ENCODE measurements at places on chromosomes 11 and 22.

DNA sequence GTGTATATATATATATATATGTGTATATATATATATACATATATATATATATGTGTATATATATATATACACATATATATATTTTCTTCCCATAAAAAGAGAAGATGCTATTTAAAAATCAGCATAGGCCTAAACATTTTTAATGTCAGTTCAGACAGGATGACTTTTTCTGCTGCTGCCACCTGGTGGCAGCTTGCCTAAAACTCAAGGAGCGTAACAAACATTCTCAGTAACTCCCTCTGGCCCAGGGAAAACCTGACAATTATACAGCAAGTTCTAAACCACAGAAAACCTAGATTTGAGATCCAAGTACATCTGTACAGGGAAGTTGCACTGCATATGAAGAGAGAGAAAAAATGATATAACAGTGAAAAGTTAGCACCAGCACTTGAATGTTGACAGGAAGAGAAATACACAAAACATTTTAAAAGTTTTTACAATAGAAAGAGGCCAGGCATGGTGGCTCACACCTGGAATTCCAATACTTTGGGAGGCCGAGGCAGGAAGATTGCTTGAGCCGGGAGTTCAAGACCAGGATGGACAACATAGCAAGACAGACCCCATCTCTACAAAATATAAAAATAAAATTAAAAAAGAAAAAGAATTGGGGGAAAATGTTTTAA lies 16.6 kb downstream of the OR8A1 start:
- DNase-seq = peak; percentile 62

- no peak for DNase-seq
Observed at GRCh38 chr11:112835591-112836255, 125.5 kb upstream of the NCAM1 start.

DNA sequence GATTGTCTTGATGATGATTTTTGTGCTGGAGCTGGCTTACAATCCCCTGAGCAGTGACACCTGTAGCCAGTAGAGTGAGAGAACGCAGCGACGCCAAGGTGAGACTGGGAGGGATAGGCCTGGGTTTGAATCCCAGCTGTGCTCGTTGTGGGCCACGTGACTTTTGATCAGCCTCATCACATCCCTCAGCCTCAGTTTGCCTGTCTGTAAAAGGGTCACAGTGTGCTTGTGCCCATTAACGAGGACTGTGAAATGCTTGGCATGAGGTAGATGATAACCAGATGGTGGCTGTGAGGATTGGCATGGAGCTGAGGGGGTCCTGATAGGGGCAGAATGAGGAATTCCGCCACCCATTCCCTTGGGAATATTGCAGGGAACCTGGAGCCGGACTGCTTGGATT lies 9.6 kb downstream of the KIAA1671 start:
- DNase-seq = no peak

GRCh38 chr11:18633256-18634139 lies 644 bp downstream of the SPTY2D1 start:
- peak; percentile 25 for DNase-seq

DNA sequence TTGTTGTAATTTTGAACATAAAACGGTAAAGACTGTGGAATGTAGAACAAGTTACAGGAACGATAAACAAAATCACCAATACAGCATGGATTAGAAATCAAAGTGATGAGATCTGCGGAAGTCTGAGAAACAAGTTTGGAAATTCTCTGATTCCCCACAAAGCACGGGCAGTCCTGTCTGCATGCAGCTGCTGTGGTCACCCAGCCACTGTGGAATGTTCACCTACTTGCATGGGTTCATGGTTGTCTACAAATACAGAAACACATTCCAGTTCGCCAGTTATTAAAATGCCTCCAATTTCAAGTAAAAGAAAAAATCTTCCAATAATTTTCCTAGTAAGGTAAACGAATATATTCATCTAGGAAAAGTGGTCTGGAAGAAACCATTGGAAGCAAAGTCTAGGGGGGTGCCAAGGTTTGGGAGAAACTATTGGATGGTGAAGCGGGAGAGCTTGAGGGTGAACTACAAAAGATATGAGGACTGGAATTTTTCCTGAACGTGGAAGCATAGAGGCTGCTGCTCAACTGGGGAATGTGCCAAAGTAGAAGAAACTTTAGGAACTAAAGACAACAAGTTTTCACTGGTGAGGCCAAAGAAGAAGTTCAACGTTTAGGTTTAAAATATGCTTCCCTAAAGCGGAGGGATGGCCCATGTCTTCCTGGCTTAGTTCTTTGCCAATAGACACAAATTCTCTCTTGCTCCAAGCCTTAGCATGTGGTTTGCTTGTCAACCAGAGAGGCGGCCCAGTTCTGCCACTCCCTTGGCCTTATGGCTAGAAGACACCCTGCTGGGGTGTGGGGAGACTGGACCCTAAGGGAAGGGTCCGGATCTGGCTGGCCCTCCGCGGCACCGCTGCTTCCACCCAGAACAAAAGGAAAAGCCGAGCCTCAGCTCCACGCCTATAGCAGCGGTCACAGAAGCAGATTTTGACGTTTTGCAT lies 70.2 kb downstream of the CTTN start:
- DNase-seq = peak; percentile 33

DNA sequence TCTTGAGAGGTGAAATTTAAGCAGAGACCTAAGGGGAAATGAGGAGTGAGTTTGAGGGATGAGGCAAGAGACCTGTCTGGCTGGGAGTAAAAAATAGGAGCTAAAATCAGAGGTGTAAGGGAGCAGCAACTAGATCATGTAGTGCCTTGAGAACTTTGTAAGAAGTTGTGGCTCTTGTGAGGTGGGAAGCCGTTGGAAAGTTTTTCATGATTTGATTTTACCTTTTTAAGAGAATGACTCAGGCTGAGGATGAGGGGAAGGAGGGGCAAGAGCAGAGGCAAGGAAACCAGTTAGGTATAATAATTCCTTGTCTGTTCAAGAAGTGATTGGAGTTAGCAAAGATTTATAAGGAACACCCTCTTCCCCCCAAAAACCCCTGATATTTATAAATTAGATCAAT lies 25.8 kb downstream of the QSER1 start:
- peak; percentile 43 for DNase-seq

DNA sequence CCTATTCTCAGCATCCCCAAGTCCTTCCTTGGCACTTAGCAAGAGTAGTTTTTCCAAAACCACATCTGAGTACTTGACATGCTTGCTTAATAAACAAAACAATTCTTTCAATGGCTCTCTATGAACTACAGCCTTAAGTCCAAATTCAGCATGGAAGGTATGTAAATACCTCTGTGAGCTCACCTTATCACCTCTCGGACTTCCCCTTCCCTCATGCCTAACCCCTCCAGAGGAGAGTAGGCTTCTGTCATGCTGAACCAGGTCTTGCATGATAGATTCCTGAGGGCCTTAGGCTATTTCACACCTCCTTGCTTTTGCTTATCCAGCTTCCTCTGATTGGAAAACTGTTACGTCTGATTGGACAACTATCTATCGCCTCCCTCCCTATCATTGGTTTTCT lies 312.9 kb upstream of the CCDC90B start:
- DNase-seq = peak; percentile 24

DNA sequence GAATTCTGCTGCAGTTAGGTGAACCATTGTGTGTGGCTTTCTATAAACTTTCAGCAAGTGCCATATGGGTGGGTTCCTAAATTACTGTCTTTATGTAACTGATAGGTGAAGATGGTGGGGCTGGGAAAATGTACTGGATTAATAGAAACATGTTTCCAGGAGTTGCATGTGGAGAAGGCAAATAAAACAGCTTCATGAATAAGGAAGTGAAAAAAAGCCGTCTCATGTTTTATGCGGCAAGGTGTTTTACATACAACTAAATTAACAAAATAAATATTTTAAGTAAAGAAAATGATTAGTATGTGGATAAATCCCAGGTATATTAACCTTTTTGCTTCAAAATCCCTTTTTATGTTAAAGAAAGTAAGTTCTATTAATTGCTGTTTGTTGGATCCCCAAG lies 67.2 kb downstream of the EXT2 start:
- no peak for DNase-seq
